ENCODE measurements at places on chromosomes 1 and 21. TPM values are rescaled to one million over a fixed set of nuclear protein-coding genes. Genes with fewer than 3 reads are reported as not detected.

ITSN1 gene
- 116 TPM for total RNA-seq

PCNX2 gene
- total RNA-seq = 37.0 TPM

GRCh38 chr1:179728271-179728670, 14.8 kb upstream of the FAM163A start:
- no peak for DNase-seq

DNA sequence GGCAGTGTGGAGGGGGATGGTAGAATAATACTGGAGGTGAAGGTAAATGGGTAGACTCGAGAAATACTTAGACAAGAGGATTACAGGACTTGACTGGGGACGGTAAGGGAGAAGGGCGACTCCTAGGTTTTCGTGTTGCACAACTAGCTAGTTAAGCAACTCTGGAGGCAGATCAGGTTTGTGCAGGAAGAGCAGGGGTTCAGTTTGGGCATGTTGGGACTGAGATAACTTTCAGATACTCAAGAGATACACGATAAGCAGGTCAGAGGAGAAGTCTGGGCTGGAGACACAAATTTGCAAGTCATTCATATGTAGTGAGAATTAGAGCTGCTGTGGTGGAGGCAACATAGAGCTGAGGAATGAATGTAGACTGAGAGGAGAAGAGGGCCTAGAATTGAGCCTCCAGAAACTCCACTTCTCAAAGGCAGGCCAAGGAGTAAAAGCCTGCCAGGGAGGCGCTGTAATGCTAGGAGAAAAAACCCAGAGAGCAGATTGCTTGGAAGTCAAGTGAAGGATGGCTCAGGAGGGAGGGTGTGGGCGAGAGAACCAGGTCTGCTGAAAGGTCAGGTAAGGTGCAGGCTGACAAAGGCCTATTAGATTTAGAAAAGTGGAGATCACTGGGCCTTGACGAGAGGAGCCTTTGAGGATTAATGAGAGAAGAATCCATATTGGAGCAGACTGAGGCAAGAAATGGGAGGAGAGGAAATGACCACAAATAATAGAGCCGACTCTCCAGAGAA, 20.8 kb downstream of the MAB21L3 start:
- no peak for DNase-seq

BCL2L15 gene
- total RNA-seq = 0.16 TPM

FAM229A gene
- total RNA-seq = 17.3 TPM

ARHGEF19 gene
- 151 TPM for total RNA-seq

DNA sequence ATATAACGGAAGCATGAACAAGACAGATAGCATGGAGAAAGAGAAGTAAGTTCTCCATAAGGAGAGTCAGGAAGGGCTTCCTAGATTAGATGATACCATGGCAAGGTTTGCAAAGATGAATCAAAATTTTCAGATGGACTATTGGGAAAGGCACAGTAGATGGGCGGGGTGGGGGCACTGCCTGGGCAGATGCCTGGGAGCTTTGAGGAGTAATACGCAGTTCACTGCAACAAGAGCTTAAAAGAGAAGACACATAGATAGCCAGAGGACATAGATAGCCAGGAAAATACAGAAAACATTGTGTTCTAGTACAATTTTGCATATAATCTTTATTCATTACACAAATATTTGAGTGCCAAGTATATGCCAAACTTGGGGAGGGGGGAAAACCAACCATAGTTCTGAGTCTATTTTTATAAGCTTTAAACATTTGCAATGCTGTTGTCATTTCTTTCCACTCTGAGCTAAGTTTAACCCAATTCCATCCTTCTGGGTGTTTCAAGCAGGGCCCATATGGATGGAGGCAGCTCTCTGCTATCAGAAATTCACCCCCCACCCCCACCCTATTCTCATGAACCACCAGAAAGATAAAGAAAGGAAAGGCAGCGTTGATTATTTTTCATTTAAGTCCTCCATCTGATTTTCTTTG, 120.6 kb downstream of the NUF2 start:
- DNase-seq = no peak

ADAM30 gene
- not detected for total RNA-seq

- no peak for DNase-seq
Measured at GRCh38 chr1:228387321-228387720, 19.3 kb downstream of the TRIM11 start.

DNA sequence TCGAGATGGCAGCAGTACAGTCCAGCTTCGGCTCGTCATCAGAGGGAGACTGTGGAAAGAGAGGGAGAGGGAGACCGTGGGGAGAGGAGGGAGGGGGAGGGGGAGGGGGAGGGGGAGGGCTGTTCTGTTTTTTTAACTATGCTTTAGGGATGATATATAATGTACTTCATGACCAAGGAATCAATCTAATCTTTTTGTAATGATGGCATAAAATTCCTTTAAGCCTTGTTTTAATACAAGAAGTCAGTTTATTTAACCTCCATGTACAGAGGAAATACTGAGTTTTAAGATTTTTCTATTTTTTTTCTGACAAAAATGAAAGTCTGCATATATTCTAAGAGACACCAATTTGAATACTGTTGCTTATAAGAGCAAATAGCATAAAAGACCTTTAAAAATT, 41.9 kb downstream of the PTBP2 start:
- no peak for DNase-seq

RNF186 gene
- total RNA-seq = not detected

GRCh38 chr1:27350663-27351540, 9.1 kb downstream of the SYTL1 start:
- peak; percentile 57 for DNase-seq

- no peak for DNase-seq
Measured at GRCh38 chr1:209101106-209101505, 482.4 kb upstream of the CAMK1G start.

NCAM2 gene
- total RNA-seq = 0.60 TPM

DNA sequence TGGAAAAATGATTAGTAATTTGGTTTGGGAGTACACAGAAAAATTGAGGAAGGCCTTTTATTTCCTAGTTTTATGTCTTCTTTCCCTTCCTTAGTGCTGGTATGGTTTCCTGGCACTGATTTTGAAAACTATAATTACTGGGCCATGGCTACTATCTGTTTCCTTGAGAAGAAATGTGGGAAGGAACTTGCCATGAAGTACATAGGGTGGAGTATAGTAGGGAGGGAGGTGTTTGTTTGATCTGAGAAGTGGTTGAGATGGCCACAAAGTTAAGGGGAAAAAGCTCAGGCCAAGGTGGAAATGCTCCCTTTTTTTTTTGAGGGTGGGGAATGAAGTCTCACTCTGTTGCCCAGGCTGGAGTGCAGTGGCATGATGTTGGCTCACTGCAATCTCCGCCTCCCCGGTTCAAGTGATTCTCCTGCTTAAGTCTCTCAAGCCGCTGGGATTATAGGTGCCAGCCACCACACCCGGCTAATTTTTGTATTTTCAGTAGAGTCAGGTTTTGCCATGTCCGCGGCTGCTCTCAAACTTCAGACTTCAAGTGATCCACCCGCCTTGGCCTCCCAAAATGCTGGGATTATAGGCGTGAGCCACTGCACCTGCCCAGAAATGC, 11.3 kb downstream of the HJV start:
- no peak for DNase-seq

GRCh38 chr1:23483321-23484252, at the start of gene ASAP3:
ASAP3 (minus strand) TSS chr1:23484179; CDS start chr1:23484133, 46 bp downstream.
- DNase-seq = peak; percentile 40

RALGPS2 gene
- total RNA-seq = 58.9 TPM

GRCh38 chr1:9859281-9860014, 35.7 kb upstream of the CLSTN1 start:
- no peak for DNase-seq

DNA sequence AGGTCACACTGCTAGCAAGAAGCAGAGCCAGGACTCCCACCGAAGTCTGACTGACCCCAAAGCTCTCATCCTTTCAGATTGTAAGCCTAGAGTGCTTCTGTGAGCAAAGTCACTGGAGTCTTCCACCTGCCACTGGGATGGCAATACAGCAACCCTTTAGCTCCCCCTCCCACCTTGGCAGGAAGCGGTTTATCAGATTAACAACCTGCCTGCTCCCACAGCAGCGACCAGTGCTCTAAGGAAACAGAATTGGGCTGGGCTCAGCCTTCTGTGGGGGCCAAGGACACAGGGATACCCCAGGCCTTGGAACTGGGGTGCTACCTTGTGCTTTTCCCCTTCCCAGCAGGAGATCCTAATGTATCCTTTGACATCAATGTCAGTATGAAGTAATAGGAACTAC, 76.0 kb downstream of the GFI1 start:
- DNase-seq = no peak

- peak; percentile 15 for DNase-seq
Measured at GRCh38 chr1:230425252-230426091, 660 bp downstream of the PGBD5 start.

DNA sequence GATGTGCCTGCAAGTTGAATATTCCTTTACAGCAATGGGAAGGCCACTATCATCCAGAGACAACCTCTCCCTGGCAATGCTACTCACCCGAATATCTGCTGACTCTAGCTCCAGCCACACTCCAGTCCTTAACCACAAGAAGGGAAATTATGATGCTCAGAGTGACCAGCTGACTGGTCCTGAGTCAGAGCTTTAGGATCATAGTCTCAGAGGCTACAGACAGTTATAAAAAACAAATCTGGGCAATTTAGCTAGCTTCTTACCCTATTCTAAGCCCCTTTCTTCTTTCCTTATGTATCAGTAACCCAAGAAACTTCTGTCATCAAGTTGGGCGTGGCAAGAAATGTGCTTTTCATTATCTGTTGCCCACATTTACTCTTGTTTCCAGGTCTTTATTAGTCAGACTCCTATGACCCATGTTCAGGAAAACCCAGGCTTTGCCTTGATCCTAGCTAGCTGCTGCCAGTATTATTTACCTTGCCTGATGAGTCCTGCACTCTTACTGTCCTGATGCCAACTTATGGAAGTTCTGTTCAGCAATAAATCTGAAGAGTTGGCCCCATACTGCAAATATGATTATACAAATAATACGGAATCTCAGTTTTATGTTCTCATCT, 207.0 kb downstream of the TTLL7 start:
- no peak for DNase-seq

GRCh38 chr1:173201969-173202368, 5.2 kb downstream of the TNFSF4 start:
- DNase-seq = no peak

TMEM125 gene
- total RNA-seq = 41.1 TPM

LAMC2 gene
- total RNA-seq = 4.5 TPM

GRCh38 chr1:223136086-223136485, 7.0 kb downstream of the TLR5 start:
- DNase-seq = no peak

- DNase-seq = no peak
Measured at GRCh38 chr1:9903801-9904527, 6.1 kb downstream of the CTNNBIP1 start.

DNA sequence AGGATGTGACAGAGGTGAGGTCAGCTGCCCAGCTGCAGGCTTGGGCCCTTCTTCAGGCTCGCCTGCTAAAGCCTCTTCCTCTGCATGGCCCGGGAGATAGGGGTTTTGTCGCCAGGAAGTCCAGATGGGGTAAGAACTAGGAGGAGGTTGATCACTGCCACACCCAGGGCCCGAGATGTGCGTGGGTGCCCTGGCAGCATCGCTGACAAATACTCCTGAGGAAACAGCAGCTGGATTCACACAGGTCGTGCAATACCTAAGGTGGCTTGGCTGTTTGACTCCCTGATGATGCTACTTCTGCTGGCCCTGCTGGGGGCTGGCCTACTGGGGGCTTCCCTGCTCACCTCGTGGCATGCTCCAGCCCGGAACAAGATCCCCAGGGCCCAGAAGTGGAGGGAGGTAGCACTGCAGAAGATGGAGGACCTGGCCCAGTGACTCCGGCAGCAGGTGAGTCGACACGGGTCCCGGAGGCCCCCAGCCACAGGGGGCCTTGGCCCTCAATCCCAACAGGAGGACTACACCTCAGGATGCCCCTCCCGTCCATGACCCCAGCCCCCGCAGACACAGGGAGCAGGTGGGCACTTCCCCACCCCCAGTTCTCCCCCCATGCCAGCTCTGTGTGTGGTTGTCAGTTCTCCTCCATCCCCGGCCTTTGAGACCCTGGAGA, 29.6 kb downstream of the FAAH start:
- DNase-seq = no peak

DNA sequence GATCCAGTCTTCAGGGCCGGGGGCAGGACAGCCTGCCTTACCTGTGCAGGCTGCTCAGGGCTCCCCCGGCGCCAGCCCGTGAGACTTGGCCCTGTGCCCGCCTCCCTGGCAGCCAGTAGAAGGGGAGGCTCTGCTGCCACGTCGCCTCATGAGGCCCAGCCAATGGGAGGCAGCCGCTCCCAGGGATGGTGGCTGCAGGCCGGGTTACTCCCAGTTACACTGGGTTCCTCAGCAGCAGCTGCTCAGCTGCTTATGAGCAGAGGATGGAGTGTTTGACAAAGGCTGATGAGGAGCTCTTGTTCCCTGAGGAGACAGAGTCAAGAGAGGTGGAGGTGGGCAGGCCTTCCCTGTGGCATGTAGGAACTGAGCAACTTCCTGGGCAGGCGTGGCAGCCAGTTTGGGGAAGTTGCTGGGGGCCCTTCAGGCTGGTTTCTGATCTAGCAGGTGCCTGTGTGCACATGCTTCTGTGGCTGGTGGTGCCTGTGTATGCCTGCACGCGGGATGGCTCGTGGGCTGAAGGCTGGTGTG, 5.5 kb downstream of the MFSD2A start:
- no peak for DNase-seq

PHTF1 gene
- total RNA-seq = 51.3 TPM

DNA sequence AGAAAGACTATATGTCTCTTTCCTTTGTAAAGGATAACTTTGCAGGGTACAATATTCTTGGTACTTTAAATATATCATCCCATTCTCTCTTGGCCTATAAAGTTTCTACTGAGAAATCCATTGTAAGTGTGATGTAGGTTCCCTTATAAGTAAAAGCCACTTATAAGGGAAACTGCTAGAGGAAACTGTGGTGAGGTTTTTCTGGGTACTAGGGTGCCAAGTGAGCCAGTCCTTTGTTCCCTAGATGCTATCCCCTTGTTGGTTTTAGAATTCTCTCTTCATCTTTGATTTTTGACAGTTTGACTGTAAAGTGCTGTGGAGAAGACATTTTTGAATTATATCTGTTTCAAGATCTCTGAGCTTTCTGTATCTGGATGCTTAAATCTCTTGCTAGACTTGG, 108.9 kb upstream of the NEK7 start:
- DNase-seq = no peak

DNA sequence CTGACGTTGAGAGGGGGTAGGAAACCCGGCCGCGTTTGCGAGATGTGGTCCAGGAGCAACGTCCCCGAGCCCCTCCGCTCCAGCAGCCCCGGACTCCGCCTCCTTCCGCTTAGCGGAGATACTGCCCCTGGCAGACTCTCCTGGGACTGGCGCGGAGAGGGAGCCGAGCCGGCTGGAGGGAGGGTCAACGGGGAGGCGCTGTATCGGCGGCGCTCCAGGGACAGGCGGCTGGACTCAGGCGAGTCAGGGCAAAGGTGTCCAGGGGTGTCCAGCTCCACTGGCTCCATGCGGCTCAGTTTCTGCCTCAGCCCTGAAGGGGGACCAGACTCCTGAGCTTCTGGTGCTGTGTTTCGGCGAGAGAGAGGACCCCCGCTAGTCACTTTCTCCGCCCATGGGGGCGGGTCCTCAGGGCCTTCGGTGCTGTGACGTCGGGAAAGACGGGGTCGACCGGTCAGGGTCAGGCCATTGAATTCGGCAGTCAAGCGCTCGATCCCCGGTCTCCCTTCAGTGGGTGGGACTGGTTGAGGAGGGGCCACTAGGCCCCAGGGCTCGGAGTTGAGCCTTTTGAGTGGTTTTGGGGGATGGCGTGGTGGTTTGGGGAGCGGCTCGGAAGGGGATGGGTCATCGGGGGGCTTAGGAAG, 2.8 kb upstream of the LIX1L start:
- DNase-seq = peak; percentile 57

AADACL4 gene
- 0.24 TPM for total RNA-seq

OR2T1 gene
- not detected for total RNA-seq

GRCh38 chr1:202860744-202861419, 28.1 kb downstream of the RABIF start:
- peak; percentile 66 for DNase-seq
